ENCODE measurements at places on chromosomes 16 and 17.
A peak's percentile ranks its signal among the peaks of the same experiment; 100 is the strongest.

DNA sequence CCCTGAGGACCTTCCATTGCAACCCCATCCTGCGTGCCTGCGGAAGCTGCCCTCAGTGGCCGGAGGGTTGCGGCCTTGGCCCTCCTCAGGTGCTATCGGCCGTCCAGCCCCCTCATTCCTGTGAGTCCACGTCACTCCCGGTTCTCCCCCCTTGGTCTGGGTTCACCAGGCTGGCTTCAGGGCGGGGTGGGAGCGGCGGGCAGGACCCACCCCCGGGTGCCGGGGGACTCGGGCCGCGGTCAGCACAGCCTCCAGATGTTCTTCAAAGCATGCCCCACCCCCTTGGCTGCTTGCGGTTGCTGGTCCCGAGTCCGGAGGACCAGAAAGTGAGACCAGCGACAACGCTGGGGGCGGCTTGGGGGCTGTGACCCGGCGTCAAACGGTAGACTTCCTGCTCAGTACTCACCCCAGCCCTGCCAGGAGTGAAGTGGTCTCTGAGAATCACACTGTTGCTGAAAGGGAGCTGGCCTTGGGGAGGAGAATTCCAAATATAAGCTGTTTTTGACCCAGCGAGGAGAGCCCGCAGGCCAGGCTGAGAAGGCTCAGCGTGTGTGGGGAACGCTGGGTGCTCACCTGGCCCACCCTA, 4.5 kb downstream of the ZNF469 start:
- no peak for DNase-seq

- no peak for DNase-seq
Measured at GRCh38 chr17:19264268-19264667, 27.1 kb downstream of the EPN2 start.

DNA sequence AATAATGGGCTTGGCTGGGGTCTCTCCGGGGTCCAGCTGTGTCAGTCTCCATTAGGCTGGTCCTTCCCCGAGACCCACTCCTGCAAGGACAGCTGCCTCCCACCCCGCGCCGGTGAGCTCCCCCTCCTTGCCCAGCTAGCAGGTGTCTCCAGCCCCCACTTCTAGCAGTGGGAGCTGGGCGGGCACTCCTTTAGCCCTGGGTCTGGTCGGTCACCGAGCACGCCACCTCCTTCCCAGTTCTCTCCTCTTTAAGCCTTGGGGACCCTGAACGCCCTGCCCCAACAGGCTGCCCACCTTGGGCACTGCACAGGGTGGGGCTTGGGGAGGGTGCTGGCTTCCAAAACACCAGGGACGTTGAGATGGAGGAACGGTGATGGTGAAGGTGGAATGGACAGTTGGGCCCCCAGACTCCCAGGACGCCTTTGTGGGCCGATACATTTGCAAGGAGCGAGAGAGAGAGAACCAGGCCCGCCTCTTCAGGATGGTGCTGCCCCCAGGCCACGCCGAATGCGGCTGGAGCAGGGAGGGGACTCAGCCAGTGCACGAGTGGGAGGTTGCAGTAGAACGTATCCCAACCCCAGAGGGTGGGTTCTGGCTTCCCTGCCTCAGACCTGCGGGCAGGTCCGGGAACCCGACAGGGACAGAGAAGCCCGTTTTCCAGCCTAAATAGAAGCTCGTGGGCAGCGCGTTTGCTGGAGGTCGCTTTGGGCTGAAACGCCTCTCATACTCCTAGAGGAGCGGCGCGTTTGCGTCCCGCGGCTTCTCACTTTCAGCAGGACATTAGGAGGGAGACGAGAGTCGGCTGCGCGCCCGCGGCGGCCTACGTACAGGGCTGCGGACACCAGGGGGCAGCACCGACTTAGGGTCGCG, 10.7 kb downstream of the TBX2 start:
- peak; percentile 49 for DNase-seq

DNA sequence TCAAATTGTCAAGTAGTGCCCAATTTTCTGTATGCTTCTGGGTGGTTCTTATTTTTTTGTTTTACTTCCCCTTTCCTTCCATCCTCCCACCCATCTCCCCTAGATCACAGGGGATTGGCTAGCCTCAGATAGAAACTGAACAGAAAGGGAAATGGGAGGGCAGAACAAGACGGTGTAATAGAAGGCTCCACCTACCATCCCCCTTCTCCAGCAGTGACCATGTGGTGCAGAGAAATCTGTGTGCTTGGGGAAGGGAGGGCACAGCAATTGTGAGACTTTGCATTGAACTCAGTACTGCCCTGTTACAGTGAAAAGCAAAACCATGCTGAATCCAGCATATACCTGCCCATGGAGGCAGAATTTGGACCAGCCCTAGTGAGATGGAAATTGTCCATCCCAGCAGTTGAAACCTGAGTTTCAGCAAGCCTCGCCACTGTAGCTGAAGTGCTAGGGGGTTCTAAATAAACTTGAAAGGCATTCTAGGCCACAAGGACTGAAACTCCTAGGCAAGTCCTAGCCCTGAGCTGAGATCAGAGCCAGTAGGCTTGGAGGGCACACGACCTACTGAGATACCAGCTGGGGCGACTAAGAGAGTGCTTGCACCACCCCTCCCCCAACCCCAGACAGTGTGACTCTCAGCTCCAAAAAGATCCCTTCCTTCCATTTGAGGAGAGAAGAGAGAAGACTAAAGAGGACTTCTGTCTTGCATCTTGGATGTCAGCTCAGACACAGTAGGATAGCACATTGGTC, 5.2 kb downstream of the SLFN11 start:
- DNase-seq, result no peak

DNA sequence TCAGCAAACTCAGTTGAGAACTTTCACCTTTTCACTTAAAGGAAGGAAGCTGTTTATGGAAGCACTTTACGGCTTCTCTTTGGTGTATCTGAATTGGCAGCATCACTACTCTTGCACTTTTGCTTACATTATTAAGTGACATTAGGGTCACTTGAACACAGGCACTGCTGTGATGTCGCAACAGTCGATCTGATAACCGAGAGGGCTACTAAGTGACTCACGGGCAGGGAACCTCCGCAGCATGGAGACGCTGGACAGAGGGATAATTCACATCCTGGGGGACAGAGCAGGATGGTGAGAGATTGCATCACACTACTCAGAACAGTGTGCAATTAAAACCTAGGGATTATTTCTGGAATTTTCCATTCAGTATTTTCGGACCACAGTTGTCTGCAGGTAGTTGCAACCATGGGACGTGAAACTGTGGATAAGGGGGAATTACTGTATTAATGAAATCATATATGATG, 56.5 kb downstream of the DNAH2 start:
- DNase-seq, result no peak

DNA sequence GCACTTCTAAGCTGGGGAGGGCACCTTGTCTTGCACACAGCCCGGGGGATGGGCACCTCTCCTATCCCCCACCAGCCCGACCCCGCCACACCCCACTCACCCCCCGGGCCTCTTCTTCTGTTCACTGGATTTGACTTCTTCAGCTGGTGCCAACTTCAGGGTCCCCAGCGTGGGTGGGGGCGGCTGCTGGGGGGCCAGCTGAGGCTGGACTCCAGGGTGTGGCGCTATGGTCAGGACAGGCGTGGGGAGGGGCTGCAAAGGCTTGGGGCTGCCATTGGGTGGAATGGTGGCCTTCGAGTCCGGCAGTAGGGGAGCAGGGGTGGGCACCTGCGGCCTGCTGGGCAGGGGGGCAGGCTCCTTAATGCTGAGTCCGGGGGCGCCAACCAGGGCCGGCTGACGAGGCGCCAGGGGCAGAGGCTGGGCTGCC, 6.1 kb downstream of the MNT start:
- no peak for DNase-seq

DNA sequence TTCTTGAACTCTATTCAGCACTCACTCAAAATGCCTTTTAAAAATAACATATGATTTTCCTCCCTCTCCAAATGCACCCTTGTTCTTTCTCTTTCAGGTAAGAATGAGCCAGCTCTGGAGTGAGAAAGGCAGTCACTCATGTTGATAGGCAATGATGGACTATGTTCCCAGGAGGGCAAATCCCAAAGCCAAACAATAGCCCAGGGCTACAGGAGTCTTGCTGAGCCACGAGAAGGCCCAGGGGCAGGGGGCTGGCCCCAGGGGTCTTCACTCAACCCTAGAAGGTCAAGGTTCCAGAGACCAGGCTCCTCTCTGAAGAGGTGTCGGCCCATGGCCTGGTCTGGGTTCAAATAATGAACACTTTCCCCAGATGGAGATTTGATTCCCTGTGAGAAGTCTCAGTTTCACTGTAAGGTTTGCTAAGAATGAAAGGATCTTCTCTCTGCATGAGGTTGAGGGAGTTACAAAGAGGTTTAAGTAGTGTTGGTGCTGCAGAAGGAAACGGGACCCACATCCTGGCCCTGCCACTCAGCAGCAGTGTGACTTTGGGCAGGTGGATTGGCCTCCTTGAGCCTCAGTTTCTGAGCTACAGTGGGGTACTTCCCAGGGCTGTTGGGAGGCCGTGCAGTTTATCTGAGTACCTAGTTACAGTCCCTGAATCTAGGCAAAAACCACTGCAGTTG, 49.0 kb downstream of the RTN4RL1 start:
- DNase-seq, result no peak

- DNase-seq, result no peak
Measured at GRCh38 chr16:58842156-58842555, 108.0 kb upstream of the GOT2 start.

GRCh38 chr16:87015021-87015420, 302.2 kb downstream of the C16orf95 start:
- DNase-seq, result no peak

DNA sequence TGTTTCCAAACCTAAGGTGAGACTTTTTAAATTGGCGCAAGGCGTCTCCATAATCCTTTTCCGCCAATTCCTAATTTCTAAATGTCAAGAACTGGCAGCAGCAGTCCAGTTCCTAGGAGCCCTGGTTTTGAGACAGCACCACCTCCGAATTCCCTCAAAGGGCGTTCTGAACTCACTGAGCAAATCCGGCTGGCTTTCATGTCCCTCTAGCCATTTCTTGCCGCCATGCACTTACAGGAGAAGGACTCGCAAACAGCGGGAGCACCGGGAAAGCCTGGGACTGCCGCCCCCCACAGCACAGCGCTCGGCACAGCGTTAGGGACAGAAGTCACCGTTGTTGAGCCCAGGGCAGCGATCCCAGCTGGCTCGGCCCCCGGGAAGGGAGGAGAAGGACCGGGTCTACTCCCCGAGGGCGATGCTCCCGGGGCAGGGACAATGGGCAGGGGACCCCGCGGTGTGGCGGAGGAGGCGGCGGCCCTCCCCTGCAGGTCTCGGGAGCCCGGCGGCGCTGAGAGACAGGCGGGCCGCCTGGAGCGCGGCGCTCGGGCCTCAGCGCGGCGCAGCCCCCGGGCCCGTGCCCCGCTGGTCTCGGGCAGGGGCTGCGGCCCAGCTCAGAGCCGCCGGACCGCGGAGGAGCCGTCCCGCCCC, 545 bp downstream of the ARHGAP17 start:
- no peak for DNase-seq

DNA sequence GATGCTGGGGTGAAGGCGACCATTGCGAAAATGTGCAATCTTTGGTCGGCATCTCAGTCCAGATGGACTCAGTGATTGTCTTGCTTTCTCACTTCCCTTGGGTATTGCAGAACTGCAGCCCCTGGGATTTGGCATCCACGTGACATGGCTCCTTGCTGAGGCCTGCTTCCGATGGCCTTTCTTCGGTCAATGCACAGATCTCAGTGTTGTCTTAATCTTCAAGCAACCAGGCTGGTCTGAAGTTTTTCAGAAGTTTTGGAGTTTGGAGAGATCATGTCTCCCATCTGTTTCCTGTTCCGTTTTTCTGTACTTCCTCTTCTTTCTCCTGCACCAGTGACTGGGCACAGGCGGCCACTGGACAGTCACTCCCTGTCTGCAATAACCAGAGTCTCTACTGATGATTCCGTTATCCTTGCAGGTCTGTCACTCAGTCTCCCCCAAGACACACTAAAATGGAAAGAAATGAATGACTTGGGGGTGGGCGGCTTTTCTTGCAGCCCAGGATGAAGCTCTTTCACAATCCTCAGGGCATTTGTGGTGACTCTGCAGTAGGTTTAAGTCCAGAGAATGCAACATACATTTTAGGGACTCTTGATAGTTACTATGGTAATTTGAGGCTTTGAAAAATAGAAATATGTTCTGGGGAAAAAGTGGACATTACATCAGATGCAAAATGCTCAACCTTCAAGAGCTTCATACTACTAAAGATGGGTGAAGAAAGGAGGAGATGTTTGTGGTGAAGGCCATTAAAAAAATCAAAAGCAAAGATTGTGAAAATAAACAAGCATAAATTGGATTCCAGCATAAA, 106.3 kb upstream of the ZFHX3 start:
- DNase-seq, result no peak

- no peak for DNase-seq
Measured at GRCh38 chr17:35046245-35046644, 17.3 kb downstream of the RFFL start.

DNA sequence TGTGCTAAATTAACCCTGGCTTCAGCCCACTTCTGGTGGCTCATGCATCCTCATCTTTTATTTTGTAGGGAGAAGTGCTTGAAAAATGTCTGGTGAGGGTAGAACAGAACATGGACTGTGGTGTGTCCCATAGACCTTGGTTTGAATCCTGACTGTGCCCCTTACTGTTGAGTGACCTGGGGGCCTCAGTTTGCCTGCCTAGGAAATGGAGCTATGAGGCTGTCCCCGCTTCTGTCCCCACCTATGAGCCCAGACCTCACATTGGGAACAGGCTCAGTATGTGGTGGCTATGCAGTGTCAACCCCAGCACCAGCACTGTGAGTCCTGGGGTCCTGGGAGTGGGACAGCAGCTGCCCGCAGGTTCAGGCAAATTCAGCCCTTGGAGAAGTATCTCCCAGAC, 186.3 kb upstream of the GSE1 start:
- no peak for DNase-seq

DNA sequence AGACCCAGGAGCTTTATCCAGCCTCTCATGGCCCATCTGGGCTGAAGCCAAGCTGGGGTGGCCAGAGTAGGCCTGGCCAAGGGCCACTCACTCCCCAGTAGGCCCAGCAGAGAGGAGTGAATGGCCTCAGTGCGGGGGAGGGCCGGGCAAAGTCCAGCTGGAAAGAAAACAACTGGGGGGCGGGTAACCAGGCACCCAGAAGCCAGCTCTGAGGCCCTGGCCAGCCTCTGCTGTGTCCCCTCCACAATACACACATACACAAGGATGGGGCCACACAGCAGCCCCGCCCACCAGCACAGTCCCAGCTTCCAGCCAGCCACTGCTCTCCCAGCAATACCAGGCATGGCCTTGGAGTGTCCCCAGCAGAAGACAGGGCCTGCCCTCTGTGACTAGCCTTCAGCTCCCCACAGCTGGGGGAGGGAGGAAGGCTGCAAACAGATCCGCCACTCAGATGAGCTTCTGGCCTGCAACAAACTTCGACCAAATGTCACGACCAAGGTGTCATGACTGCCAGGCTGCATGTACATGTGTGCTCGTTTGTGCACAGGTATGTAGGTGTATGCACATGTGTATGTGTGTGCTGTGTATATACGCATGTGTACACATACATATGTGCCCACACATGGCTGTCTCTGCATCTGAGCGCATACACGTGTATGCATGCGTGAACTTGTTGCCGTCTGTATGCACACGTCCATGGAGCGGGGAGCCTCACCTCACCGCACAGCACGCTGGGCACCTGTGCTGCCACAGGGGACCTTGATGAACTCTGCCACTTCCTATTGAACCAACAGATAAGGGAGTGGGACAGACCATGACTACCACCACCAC, 5.0 kb downstream of the CARHSP1 start:
- no peak for DNase-seq

Data from activated CD8-positive, alpha-beta memory T cell treated with anti-CD3 and anti-CD28 coated beads for 1 hour (primary cell).